Stomach (tissue), 19 donors: ENCODE measurements at places on chromosomes 13 and 19.
A peak's percentile ranks its signal among the peaks of the same experiment; 100 is the strongest.

DNA sequence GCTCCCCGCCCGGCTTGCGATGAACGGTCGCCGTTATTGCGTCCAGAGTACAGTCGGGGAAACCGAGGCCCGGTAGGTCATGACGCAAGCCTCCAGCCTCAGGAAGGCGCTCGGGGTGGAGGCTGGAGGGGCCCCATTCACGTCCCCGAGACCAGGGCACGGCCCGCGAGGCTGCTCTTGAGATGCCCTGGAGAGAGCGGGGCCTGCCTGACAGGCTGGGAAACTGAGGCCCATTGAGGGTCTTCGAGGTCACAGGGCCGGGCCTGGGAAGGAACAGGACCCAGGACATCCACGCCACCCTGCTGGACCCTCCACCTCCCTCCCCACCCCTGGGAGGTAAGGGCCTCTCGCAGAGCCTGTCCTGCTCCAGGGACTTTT lies 367 bp downstream of the NDUFS7 start:
- no peak for DNase-seq

- no peak for DNase-seq
Observed at GRCh38 chr13:33978653-33979052, 160.7 kb downstream of the RFC3 start.

DNA sequence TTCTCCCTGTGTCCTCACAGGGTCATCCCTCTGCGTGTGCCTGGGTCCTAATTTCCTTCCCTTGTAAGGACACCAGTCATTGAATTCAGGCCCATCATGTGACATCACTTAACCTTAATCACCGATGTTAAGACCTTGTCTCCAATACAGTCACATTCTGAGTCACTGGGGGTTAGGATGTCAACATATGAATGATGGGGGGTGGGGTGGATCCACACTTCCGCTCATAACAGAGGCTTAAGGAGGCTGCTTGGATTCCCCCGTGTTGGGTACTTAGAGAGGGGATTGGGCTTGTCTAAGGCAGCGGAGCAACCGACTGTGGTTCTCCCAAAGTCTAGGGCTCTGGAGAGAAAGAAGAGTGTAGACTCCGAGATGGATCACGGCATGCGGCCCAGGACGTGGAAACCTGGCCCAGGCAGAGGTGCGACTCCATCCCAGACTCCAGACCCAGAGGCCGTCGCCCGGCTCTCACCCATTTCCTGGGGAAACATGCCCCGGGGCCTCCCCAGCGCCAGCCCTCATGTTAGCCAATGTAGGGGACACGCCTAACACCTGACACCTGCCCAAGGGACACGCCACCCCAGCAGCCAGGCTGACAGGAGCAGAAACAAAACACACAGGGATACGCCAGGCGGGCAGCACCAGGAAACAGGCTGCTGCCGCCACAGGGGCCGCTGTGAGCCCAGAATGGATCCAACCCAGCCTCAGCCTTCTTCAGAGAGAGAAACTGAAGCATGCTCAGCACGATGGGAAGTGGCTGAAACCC lies 17.1 kb upstream of the IGLON5 start:
- DNase-seq: no peak

DNA sequence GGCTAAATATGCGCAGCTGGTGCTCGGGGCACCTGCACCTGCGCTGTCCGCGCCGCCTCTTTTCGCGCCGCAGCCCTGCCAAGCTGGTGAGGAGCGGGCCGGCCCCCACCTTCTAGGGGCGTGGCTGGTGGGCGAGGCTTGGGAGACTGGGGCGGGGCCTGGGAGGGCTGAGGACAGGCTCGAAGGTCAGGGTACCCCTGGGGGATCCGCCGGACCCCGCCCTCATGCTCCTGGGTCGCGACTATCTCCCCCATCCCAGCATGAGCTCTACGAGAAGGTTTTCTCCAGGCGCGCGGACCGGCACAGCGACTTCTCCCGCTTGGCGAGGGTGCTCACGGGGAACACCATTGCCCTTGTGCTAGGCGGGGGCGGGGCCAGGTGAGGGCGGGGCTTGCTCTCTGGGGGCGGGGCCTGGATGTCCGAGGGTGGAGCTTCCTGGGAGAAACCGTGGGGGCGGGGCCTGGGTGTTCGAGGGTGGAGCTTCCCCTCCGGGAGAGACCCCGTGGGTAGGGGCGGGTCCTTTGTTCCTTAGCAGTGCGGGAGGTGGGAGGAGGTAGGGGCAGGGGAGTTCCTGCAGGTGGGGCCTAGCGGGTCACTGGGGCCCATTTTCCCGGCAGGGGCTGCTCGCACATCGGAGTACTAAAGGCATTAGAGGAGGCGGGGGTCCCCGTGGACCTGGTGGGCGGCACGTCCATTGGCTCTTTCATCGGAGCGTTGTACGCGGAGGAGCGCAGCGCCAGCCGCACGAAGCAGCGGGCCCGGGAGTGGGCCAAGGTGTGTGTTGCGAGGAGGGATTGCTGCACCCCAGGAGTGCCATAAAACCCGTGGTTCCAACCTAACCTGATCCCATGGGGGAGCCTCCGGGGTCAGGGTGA lies 19.7 kb downstream of the PNPLA6 start:
- no peak for DNase-seq

DNA sequence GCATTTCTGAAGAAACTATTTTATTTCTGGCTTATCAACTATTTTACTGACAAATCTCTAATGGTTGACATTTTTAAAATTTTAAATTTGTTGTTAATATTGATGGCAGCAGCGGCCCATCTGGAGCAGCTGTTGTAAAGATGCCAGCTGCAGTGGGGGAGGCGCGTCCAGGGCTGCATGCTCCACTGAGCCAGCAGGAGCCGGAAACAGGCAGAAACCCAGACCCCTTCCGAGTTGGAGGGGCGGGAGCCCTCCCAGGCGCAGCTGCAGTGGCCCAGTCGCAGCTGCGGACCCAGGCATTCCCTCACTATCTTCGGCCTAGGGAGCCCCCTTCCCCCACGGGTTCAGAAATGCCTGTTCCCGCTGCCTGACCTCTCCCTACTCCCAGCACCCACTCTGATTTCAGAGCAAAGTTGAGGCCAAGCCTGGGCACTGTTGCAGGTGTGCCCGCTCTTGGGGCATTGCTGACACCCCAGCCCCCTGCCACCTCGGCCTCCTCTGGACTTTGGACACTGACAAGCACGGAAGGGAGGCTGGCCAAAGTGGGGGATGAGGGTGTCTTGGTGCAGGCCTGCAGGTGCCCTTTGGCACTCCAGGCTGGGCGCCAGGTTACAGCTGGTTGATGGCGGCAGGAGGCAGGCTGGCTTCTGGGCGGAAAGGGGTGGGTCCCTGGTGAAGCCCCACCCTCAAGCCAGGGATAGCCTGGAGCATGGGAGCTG lies 69.2 kb downstream of the PIBF1 start:
- no peak for DNase-seq

GRCh38 chr19:2345076-2345475 lies 15.0 kb upstream of the TMPRSS9 start:
- no peak for DNase-seq

GRCh38 chr19:43923875-43924274 lies 11.2 kb downstream of the ZNF45 start:
- no peak for DNase-seq

- DNase-seq: peak; percentile 63
Observed at GRCh38 chr19:4267101-4267900, 11.8 kb upstream of the SHD start.

GRCh38 chr13:106145997-106146864 lies 389.2 kb downstream of the EFNB2 start:
- peak; percentile 63 for DNase-seq

DNA sequence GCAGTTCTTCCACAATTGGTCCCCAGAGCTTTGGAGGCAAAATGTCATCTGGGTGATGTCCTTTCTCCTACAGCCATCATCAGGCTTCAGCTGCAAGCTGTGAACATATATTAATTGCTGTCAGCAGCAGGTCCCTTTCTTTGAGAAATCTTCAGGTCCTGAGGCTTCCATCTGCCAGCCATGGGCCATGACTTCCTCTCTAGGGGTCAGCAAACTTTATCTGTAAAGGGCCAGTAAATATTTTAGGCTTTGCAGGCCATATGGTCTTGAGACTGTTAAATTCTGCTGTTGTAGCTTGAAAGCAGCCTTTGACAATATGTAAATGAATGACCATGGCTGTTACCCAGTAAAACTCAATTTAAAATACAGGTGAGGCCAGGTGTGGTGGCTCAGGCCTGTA lies 27.1 kb downstream of the SERP2 start:
- DNase-seq: no peak

DNA sequence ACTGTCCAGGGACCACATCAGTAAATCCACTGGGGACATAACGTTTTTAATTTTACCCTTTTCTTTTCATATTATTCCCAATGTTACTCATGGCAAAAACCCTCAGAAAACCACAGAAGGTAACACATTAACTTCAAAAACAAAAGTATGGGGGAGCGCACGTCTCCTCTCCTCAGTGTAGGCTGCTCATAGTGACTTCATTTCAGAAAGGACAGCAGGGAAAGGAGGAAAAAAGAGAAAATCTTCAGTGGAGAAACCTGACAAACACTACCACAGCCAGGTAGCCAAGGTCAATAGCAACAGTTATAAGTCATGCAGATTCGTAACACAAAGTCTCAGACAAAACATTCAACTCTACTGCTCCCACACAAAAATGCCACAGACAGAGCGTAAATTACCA lies 21.4 kb downstream of the DZIP1 start:
- no peak for DNase-seq

DNA sequence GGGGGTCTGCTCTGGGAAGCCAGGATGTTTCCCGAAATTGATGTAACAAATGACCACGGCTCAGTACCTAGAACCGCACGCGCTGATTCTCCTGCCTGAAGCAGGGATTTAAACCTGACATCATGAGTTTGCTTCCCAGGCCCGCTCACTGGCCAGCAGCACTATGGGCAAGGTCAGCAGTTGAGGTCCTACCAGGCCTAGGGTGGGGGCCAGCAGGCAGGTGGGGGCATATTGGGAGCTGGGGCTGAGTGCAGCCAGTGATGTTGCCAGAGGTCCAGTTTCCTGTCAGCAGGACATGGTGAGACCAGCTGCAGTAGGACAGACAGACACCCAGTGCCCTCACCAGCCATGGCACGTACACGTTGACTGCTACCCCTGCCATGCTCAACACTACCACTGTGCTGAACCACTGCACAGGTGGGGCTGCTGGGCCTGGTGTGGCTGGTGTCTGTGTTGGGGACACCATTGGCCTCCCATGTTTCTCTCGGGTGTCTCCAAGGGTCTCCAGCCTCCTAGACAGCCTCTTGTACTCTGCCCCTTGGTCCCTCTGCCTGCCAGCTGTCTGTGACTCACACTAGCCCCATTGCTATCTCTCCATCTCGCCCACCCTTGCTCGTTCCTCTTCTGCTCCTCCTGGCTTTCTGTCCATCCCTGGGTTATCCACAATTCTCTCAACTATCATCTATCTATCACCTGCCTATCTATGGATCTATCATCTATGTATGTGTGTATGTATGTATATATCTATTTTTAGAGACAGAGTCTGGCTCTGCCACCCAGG lies 1.1 kb upstream of the C19orf85 start:
- no peak for DNase-seq

DNA sequence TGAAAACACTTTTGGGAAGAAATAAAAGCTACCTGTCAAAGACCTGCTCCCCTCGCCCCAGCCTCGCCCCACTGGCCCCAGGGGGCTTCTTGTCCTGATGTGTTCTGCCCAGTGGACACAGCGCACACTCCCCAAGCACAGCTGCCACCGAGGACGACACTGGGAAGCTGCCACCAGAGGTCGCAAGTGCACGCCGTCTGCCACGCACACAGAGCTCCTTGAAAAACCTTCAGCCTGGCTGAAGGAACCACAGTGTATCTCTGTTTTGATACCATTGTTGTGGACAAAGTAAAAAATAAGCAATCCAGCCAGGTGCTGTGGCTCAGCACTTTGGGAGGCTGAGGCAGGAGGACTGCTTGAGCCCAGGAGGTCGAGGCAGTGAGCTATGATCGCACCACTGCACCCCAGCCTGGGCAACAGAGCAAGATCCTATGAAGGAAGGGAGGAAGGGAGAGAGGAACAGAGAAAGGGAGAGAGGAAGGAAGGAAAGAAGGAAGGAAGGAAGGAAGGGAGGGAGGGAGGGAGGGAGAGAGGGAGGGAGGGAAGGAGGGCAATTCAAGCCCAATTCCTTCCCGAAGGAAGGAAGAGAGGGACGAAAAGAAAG lies 57.3 kb downstream of the CEBPG start:
- DNase-seq: peak; percentile 71

DNA sequence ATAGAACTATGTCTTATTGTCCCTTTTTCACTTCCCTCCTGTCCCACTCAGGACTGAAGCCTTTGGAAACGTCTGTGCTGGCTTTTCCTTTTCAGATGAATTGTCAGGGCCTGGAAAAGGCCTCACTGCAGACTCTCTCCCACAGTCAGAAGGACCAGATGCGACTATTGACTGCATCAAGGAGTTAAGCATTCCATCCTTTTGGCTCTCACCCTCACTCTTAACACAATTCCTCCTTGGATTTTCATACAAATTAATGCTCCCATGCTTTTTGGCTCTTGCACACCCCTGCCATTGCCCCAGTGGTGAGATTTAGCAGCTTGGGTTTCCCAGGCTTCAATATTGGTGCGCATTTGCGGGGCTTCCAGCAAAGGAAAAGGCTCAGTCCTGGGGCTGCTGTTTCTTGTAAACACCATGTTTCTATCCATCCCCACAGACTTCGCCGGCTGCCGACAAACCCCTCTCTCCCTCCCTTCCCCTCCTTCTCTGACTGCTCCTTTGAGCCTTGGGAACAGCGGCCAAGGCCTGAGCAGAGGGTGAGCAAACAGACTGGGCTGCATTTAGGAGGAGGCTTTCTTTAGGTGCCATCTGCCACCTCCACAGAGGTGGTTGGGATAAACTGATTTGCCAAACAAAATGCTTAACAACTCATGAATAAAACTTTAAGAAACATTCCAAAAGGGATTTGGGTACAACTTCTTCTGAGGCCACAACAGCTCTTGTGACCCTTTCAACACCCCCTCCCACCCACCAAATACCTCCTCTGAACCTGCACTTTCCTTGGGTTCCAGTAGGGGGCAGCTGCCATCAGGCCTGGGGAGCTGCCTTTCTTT lies 48.6 kb upstream of the PCDH8 start:
- DNase-seq: no peak

DNA sequence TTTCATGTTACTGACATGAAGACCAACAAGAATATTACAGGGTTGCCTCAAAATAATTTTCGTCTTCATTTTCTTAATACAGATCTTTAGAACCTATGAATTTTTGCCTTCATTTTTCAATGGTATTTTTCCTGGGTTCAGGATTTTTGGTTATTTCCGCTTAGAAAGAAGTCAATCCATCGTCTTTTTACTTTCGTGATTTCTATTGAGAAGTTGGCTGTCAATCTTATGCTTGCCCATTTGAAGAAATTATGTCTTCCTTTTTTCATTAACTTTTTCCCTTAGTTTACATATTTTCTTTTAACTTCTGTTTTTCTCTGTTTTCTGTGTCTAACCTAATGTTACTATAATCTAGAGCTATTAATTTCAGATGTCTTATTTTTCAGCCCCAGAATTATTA lies 868.9 kb upstream of the SLC10A2 start:
- DNase-seq: no peak
